Progenitor cell of endocrine pancreas (in vitro differentiated cells): ENCODE measurements at places on chromosomes 4 and X.

DNA sequence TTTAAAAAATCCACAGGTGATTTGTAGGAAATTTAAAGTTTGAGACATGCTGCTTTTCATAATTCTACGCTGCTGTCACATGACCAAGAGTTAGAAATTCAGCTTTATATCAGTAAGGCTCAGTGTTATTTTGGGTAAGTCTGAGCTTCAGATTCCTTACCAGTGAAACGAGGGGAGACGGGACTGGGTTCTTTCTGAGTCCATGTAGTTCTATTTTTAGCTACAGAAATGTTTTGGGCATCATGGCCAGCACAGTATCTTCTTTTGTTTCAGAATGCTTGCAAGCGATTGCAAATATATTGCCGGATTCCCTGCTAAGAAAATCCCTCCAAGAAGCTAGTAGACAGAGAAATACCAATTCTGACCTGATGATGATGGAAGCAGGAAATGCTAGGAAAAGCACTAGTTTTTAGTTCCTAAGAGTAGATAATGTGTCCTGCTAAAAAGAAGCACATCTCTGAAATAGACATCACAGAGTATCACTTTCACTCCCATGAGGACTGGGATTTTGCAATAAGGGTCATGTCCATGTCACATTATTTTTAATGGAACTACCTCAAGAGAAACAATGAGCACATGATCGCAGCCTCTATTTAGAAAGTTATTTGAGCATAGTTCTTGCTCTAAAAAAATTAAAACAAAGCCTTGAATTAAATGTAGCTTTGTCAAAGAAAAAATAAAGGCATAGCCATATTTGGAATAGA lies 10.9 kb downstream of the ATP1B4 start:
- DNase-seq, result no peak

DNA sequence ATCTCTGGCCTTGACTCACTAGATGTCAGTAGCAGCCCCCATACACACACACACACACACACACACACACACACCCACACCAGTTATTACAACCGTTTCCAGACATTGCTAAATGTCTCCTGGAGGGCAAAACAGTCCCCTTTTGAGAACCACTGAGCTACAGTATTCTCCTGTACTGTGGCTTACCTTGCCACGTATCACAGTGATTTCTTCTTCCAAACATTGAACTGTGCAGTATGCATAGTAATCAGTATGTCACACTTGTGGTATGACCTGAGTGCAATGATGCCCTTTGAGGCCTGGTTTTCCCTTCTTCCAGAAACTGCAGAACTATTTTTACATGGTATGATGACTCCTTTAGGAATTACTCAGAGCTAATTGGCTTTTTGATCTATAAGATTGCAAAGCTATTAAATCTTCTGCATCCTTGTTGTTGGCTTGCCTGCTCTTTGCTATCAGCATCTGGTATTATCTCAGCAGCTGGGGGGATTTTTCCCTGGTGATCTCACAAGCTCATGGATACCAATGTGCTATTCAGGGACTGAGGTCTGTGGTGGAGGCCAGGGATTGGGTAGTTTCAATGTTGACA lies 3.6 kb upstream of the THOC2 start:
- DNase-seq, result no peak

GRCh38 chr4:141636771-141637460 lies 533 bp downstream of the IL15 start:
- peak; percentile 19 for DNase-seq

DNA sequence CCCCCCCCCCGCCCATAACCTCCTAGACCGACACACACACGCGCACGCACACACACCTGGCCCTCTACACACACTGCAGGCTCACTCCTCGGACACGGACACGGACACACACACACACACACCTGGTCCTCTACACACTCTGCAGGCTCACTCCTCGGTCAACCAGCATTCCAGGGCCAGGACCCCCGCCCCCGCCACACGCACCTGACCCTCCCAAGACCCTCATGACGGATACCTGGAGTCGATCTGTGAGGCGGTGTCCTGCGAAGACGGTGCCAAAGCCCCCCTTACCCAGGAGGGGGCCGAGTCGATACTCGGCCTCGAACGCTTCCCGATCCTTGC lies 552 bp downstream of the PIM2 start:
- no peak for DNase-seq

- DNase-seq, result no peak
These were observed 79.9 kb downstream of the TRPC5OS start for GRCh38 chrX:111955901-111956300.

GRCh38 chr4:99205153-99205979 lies 13.7 kb downstream of the ADH6 start:
- DNase-seq, result no peak

DNA sequence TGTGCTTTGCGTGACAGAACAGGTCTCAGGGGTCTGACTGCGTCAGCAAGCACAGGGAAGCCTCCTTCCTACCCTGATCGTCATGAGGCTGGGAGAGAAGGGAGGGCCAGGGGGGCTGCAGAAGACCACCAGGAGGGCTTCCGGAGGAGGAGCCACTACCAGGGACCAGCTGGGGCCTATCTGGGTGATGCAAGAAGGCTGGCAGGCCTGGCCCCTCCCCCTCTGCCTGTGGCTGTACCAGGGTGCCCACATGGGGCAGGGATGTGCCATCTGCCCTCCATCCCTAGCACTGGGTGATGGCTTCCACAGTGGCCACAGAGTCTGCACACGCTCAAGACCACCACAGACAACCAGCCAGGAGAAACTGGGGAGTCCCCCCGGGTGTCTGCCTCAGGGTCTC lies 116.4 kb upstream of the NKX1-1 start:
- DNase-seq, result no peak

DNA sequence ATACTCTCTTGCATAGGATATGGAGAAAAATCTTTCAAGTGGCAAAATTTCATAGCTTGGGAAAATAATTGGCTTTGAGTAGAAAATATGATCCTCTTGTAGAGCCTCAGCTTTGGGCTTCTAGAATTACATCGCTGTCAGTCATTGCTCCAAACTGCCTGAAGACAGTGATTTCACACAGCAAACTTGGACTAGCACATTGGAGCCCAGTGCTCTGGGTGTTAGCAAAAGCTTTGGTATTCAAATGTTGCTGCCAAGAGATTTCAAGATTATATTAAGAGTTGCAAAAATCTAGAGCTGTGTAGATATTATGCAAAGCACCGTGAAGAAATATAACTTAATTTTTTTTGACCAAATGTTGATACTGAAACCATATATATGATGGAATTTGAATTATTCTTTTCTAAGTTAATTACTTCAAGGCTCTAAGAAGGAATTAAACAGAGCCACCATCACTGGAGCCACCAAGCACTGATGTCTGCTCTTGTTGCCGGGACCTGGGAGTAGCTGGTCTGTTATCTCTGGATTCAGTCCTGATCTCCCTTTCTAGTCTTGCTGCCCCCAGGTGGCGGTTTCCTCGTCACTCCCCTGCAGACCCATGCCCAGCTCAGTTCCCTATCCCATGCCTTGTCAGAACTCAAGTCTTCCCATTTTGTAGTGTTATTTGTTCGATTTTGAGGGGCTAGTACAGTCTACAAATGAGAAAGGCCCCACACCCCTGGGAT lies 260.7 kb upstream of the SFRP2 start:
- no peak for DNase-seq

DNA sequence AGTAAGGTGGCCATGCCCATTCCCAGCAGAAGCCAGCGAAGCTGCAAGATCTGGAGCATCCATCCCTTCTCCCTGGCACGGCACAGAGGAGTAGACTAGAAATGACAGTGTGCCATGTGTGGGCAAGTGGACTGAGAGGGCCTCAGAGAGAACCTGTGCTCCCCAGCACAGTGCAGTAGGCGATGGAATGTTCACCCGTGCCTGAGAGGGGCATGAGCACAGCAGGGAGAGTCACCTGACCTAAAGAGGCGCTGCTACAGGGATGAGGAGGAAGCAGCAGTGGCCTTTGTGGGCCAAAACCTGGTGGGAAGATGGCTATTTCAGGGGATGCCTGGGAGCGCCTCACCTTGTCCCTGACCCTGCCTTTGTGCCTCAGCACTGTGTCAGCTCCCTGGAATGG lies 8.0 kb upstream of the CDKN2AIP start:
- no peak for DNase-seq

DNA sequence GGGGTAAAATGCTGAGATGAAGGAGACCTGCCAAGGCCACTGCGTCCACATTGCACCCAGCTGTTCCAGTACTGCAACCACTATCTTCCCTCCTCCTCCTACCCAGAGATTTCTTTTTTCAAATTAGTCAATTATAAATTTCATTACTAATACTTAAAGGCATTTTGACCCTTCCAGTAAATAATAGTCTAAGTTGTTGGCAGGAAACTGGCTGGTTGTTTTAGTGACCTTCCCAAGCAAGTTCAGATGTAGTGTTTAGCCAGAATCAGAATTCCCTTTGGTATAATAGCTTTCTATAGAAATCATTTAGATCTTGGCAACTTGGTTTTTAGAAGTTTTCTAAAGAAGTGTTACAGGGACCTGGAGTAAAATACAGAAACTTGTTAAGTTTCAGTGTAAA lies 66.0 kb downstream of the AASDH start:
- DNase-seq, result no peak

DNA sequence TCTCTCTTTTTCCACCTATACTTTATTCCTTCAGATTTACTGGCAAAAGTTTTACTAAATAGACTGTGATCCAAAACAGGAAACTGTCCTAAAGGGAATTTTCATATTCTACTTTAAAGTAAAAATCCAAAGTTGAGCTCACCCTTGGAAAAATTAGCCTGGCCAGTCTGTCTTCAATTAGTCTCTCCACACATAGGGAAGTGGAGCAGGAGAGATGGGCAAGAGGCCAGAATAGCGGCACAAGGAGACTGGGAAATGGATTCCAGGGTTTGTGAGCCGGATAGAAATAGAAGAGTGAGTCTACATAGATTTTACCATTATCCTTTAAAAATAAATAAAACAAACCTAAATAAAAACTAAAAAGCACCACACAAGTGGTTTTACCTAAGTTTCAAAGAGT lies 16.2 kb upstream of the FRMD7 start:
- DNase-seq, result no peak

GRCh38 chrX:9619581-9619980 lies 146.1 kb downstream of the GPR143 start:
- no peak for DNase-seq

DNA sequence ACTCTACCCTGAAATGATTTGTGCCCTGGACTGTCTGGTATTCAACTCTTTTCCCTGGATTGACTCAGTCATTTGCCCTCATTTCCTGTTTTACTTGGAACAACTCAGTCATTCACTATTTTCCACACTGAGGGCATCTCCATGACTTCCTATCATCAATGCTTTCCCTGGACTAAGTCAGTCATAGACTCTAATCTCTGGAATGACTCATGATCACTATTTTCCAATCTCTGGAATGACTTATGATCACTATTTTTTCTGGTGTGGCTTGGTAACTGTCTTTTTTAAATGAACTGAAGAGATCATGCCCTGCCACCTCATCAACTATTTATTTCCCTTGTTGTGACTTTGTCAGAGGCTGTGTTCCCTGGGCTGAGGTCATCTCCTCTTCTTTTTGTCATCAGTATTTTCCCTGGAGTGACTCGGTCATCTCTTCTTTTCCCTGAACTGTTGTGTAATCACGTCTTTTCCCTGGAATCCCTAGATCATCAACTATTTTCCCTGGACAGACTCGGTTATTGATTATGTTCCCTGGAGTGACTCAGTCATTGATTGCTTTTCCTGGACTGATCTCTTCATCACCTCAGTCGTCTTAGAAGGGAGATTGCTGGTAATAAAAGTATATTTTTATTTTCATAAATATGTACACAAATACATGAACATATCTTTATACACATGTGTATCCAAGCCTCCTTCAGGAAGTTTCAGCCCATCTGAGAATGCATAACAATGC lies 327.1 kb upstream of the VCX start:
- no peak for DNase-seq

GRCh38 chrX:10923466-10923865 lies 187.7 kb upstream of the HCCS start:
- DNase-seq, result no peak

- peak; percentile 44 for DNase-seq
These were observed 56.6 kb downstream of the LINC00632 start for GRCh38 chrX:140766024-140766611.

- no peak for DNase-seq
These were observed 638.6 kb downstream of the RPA4 start for GRCh38 chrX:97522307-97522706.
